Activated CD8-positive, alpha-beta memory T cell treated with anti-CD3 and anti-CD28 coated beads, Interleukin-2, amount 10 ng/mL, durations not matched to agents 7 days and 5 days (primary cell): ENCODE measurements at places on chromosomes 5 and 9. TPM values are rescaled to one million over a fixed set of nuclear protein-coding genes. Genes with fewer than 3 reads are reported as not detected.

The BBLN gene
- total RNA-seq: 85.1 TPM

GRCh38 chr5:55633574-55634208 is 78.4 kb downstream of the SLC38A9 start:
- DNase-seq: no peak
- H3K36me3 ChIP-seq: peaks cover 10% of the 10 kb centered on the region
- H3K27me3 ChIP-seq: no peaks in the 10 kb centered on the region
- no peak overlapping the region for H3K27ac ChIP-seq

- no peak for DNase-seq
- H3K27ac ChIP-seq: peak overlapping the region; percentile 84
- H3K36me3 ChIP-seq: peaks cover 4% of the 10 kb centered on the region
- no peak overlapping the region for H3K4me3 ChIP-seq
- no peaks in the 10 kb centered on the region for H3K27me3 ChIP-seq
Measured at GRCh38 chr9:127005770-127006314, 91.3 kb downstream of the RALGPS1 start.

GRCh38 chr9:83933790-83934189 is 12.6 kb upstream of the KIF27 start:
- no peak overlapping the region for H3K27ac ChIP-seq
- no peaks in the 10 kb centered on the region for H3K27me3 ChIP-seq
- H3K4me3 ChIP-seq: no peak overlapping the region
- peaks cover 4% of the 10 kb centered on the region for H3K36me3 ChIP-seq

DNA sequence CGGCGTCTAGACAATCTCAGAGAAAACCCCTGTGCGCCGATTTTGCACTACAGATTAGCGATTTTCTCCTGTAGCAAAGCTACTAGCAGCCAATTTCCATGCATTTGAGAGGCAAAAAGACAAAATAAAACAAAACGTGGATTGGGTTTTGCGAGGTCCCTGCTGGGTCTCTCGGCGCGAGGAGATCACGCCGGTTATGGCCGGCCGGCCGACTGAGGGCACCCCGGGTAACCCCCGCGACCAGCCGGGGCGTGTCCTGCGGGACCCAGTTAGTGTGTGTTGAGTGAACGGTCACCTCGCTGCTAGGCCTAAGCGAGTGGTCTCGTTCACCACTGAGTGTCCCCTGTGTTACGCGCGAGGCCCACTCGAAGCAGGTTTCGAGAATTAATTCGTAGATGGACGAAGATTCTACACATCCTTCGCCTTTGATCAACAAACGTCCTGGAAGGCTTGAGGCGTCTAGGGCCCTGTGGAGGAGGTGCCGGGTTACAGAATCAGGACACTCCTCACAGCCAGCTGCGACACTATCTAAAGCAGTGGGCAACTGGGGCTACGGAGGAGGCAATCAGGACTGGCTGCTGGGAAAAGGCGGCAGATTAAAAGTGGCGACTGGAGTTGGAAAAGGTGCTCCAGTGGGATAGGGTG is 764 bp upstream of the VDAC1 start:
- H3K4me3 ChIP-seq: peak overlapping the region; percentile 82
- peak overlapping the region; percentile 85 for H3K27ac ChIP-seq
- no peaks in the 10 kb centered on the region for H3K27me3 ChIP-seq
- peak; percentile 51 for DNase-seq

DNA sequence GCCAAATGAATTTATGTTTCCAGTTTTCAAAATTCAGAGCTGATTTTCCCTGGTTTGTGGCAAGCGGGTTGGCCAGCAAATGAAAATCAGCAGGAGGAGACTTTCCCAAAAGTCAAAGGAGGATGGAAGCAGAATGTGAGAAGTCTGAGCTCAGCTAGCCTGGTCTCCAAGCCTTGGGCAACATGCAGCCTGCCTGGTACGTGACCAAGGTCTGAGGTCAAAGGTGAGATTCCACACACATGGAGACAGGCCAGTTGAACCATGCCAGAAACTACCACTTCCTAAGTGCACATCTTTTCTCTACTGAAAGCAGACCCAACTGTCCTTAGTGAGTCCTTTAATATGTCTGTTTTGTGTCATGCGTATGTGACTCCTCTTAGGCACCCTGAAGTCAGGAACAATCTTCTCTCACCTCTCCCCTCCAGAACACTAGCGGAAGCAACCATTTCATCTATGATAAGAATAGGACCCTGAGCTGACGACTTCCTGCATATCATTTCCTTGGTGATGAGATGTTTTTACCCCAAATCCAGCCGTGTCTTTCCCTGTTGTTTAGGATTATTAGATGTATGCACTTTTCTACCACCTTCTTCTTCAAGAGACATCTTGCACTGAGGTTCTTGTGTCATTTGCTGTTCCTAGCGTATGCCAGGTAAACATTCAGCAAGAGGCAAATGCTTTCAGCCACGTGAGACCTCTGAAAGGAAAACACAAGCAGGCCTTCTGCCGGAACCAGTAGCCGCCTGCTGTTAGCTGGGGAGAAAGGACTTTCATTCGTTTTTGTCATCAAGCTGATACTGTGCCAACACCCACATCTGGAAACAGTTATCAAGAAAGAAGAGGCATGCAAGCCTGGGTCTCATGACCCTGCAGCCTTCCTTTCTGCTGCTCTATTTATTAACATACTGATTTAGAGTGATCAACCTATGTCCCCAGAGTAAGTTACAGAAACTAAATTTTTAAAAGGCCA is 9.7 kb upstream of the TGFBI start:
- no peak overlapping the region for H3K27ac ChIP-seq
- H3K27me3 ChIP-seq: peaks cover 15% of the 10 kb centered on the region
- no peak overlapping the region for H3K4me3 ChIP-seq
- DNase-seq: no peak
- H3K4me1 ChIP-seq: peaks cover 5% of the 10 kb centered on the region
- H3K36me3 ChIP-seq: no peaks in the 10 kb centered on the region

- no peak for DNase-seq
- peaks cover 19% of the 10 kb centered on the region for H3K27me3 ChIP-seq
- no peak overlapping the region for H3K4me3 ChIP-seq
- H3K4me1 ChIP-seq: no peaks in the 10 kb centered on the region
- H3K36me3 ChIP-seq: no peaks in the 10 kb centered on the region
- H3K27ac ChIP-seq: no peak overlapping the region
Measured at GRCh38 chr5:180472269-180472668, 21.9 kb upstream of the CNOT6 start.

The FAM221B gene
- not detected for total RNA-seq

The PCDHGB1 gene
- total RNA-seq: not detected

The PCDHGA5 gene
- total RNA-seq: 0.09 TPM

GRCh38 chr9:86767373-86767772 is 179.9 kb downstream of the GAS1 start:
- no peaks in the 10 kb centered on the region for H3K36me3 ChIP-seq
- no peak overlapping the region for H3K27ac ChIP-seq
- no peaks in the 10 kb centered on the region for H3K27me3 ChIP-seq
- H3K4me1 ChIP-seq: no peaks in the 10 kb centered on the region
- no peak for DNase-seq

GRCh38 chr5:142048272-142048671 is 35.4 kb upstream of the GNPDA1 start:
- H3K36me3 ChIP-seq: no peaks in the 10 kb centered on the region
- no peak for DNase-seq
- H3K4me1 ChIP-seq: peaks cover under 1% of the 10 kb centered on the region
- H3K4me3 ChIP-seq: no peak overlapping the region
- H3K27me3 ChIP-seq: no peaks in the 10 kb centered on the region

DNA sequence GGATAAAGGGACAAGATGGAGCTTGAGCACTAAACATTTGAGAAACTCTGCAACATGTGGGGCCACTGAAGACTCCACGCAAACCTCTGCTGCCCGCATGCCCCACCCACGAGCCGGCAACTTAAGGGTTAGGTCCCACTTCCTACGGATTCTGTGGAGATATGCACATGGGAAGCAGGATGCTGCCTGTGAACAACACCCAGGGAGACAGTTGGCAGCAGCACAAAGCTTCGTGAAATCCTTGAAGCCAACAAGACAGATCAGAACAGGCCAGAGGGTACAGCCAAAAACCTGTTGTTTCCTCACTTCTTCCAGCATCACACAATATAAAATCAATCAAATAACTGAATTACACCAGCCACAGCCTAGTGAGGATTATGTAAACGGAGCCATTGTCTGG is 270.4 kb downstream of the ENC1 start:
- H3K36me3 ChIP-seq: no peaks in the 10 kb centered on the region
- no peak overlapping the region for H3K27ac ChIP-seq
- no peak for DNase-seq
- H3K4me3 ChIP-seq: no peak overlapping the region
- no peaks in the 10 kb centered on the region for H3K4me1 ChIP-seq
- H3K27me3 ChIP-seq: no peaks in the 10 kb centered on the region

- DNase-seq: no peak
- H3K27me3 ChIP-seq: peaks cover 4% of the 10 kb centered on the region
- peaks cover 2% of the 10 kb centered on the region for H3K36me3 ChIP-seq
- H3K27ac ChIP-seq: no peak overlapping the region
Measured at GRCh38 chr5:79795764-79796398, 106.2 kb downstream of the CMYA5 start.

DNA sequence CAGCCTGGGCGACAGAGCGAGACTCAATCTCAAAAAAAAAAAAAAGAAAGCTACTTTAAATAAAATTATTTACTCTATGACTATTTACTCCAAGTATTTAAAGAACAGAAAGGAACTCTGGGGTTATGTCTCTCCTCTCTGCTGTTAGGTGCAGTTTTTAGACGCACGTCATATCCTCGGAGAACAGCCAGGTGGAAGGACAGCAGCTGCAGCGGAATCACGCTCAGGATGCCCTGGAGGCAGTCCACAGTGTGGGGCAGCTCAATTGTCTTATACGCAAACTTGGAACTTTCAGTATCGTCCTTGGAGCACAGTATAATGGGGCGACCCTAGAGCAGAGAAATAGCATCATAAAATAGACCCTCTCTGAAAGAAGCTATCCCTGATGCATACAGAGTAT is 10.4 kb upstream of the MAPK9 start:
- no peak overlapping the region for H3K27ac ChIP-seq
- no peaks in the 10 kb centered on the region for H3K36me3 ChIP-seq
- H3K4me1 ChIP-seq: no peaks in the 10 kb centered on the region
- no peak overlapping the region for H3K4me3 ChIP-seq
- no peak for DNase-seq

GRCh38 chr5:56152437-56152836 is 80.7 kb downstream of the ANKRD55 start:
- peak overlapping the region; percentile 42 for H3K4me3 ChIP-seq
- DNase-seq: no peak
- H3K36me3 ChIP-seq: peaks cover 5% of the 10 kb centered on the region
- peaks cover 3% of the 10 kb centered on the region for H3K27me3 ChIP-seq
- peaks cover 59% of the 10 kb centered on the region for H3K4me1 ChIP-seq

DNA sequence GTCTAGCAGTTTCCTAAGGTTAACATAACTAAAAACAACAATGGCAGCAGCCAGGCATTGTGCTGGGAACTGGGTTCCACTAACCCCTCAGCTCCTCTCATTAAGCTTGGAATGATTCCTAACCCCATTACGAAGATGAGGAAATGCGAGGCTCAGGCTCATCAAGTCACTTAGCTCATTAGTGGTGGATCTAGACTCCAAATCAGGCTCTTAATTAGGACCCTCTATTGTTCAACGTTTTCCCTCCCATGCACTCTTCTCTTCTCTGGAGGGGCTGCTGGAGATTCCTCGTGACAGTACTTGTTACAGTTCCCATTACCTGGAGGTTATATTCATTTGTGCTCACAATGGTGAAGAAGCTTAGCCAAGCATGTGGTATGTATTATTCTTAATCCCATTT is 6.5 kb downstream of the TAS2R1 start:
- H3K27ac ChIP-seq: no peak overlapping the region
- no peaks in the 10 kb centered on the region for H3K27me3 ChIP-seq
- H3K36me3 ChIP-seq: no peaks in the 10 kb centered on the region
- H3K4me1 ChIP-seq: no peaks in the 10 kb centered on the region
- no peak for DNase-seq

DNA sequence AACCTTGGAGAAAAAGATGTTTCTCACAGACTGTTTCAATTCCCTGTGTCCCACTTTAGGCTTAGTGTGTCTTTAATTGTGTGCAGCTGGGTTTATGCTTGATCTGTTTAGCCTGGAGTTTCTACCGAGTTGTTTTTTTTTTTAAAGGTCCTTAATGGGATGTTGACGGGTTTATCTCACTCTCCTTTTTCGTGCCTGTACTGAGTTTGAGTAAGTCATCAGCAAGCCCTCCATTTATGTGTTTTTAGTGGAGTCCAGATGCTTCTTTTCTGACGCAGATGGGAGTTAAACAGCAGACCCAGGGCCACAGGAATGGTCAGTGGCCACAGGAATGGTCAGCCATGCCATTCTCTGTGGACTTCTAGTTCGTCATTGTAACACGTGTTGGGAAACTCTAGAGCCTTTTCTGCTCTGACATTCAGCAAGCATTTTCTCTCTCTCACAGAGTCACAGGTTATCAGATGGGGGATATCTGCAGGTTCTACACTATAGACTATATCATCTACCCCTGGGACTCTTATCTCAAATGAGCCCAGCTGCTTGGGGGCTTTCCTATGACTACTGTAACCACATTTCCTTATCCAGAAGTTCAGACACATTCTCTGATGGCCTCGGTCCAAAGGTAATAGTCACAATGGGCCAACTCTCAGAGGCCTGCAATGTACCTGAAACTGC is 190.5 kb downstream of the TTLL11 start:
- H3K27ac ChIP-seq: no peak overlapping the region
- H3K4me3 ChIP-seq: no peak overlapping the region
- no peak for DNase-seq
- no peaks in the 10 kb centered on the region for H3K4me1 ChIP-seq
- H3K36me3 ChIP-seq: no peaks in the 10 kb centered on the region
- H3K27me3 ChIP-seq: peaks cover 3% of the 10 kb centered on the region

The SPINK6 gene
- not detected for total RNA-seq

DNA sequence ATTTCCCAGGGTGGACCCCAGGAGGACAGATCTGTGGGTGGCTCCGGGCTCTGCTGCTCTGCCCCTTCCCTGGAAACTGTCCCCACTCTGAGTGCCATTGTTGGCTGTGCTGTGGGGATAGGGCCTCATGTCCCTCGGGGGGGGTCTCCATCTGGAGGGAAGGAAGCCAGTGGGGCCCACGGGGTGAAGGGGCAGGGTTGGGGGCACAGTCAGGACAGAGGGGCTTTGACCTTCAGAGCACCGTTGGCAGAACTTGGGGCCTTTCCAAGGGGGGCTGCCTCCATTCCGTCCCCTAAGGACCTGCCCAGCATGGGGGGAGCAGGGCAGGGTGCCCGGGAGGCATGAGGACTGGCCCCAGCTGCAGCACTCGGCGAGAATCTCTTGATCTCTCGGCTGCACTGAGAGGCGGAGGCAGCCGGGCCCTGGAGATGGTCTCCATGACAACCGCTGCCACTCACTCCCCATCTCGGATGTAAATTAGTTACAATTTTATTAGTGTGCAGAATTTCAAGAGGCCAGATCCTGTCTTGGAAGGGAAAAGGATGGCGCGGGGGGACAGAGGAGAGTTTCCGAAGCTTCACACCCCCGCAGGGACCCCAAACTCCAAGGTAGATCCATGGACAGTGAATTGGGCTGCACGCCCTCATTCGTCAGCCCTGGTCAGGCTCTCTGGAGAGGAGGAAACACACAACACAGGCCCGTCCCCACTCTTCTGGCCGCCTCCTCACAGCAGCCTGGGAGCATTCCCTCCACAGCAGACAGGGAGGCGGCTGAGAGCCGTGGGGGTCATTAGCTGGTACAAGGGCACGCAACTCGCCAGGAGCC is 216.2 kb upstream of the IER5L start:
- H3K27me3 ChIP-seq: no peaks in the 10 kb centered on the region
- no peaks in the 10 kb centered on the region for H3K36me3 ChIP-seq
- no peak overlapping the region for H3K4me3 ChIP-seq
- no peaks in the 10 kb centered on the region for H3K4me1 ChIP-seq

The LCN9 gene
- total RNA-seq: not detected

- no peaks in the 10 kb centered on the region for H3K36me3 ChIP-seq
- no peaks in the 10 kb centered on the region for H3K4me1 ChIP-seq
- H3K4me3 ChIP-seq: no peak overlapping the region
Measured at GRCh38 chr9:18393340-18394130, 80.4 kb upstream of the ADAMTSL1 start.

The TDRD7 gene
- 15.3 TPM for total RNA-seq
